ENCODE measurements at places on chromosomes 1 and 21.

DNA sequence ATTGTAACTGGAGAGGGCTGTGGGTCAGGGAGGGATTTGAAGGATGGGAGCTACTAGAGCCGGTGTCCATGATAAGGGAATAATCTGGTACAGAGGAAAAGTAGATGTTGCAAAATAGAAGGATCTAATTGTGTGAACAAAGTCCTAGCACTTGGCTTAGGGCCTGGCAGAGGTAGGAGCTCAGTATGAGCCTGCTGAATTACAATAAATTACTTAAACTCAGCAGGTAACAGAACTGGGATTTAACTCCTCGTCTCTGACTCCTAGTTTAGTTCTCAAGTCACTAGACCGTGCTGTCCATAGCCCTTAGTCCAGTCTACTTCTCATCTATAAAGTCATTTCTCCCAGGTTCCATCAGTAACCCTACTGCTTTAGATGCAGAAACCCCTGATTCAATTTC, 120.2 kb downstream of the LRRC53 start:
- no peak for DNase-seq

GRCh38 chr1:153347856-153348255, 785 bp downstream of the PGLYRP4 start:
- no peak for DNase-seq

GRCh38 chr1:3420218-3420951, 34.1 kb upstream of the ARHGEF16 start:
- no peak for DNase-seq

DNA sequence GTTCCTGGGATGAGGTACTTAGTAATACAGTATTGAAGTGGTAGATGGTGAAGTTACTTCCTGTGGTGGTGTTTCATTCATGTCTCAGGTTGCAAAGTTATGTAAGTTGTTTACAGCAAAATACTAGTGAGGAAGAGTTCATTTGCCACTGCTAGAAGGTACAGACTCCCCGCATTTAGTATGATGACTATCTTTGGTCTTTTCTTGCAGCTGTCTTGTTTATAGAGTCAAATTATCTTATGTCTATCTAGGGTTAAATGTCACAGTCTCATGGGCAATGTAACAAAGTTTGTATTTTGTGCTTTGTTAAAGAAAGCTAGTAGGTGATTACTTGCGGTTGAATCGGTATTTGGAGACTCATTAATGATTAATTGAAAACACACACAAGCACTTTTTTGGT, 50.2 kb downstream of the LRRC8D start:
- no peak for DNase-seq

GRCh38 chr1:182246783-182247182, 144.8 kb downstream of the GLUL start:
- no peak for DNase-seq

GRCh38 chr1:2950926-2951305, 70.4 kb upstream of the ACTRT2 start:
- no peak for DNase-seq

- no peak for DNase-seq
Observed at GRCh38 chr1:31576201-31576669, at the start of gene TINAGL1. Gene TINAGL1, plus strand, starts transcription at chr1:31576515. Its CDS starts 634 bp downstream, at chr1:31577149.

GRCh38 chr1:98538106-98538505, 123.4 kb upstream of the SNX7 start:
- no peak for DNase-seq

DNA sequence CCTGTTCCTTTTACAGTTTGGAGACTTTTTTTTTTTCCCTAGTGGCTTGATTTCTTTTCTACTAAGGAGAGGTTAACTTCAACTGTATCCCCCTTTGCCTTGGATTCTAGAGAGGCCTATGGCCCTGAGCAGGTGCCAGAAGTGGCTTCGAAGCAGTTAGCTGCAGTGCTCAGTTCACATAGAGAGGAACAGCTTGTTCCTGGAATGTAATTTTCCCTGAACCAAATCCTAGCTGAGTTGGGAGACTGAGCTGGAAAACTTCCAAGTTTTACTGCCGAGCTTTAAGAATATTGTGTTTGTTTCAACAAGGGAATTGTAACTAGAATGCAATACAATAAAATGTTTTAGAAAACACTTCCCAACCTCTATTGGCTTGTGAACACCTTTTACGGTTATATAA, 17.5 kb downstream of the RD3 start:
- DNase-seq = no peak

GRCh38 chr1:202656057-202656456, 54.2 kb downstream of the SYT2 start:
- DNase-seq = no peak

GRCh38 chr1:59915516-59915915, 11.1 kb downstream of the CYP2J2 start:
- no peak for DNase-seq

GRCh38 chr1:74523873-74524480, 11.6 kb upstream of the LRRC53 start:
- DNase-seq = no peak

DNA sequence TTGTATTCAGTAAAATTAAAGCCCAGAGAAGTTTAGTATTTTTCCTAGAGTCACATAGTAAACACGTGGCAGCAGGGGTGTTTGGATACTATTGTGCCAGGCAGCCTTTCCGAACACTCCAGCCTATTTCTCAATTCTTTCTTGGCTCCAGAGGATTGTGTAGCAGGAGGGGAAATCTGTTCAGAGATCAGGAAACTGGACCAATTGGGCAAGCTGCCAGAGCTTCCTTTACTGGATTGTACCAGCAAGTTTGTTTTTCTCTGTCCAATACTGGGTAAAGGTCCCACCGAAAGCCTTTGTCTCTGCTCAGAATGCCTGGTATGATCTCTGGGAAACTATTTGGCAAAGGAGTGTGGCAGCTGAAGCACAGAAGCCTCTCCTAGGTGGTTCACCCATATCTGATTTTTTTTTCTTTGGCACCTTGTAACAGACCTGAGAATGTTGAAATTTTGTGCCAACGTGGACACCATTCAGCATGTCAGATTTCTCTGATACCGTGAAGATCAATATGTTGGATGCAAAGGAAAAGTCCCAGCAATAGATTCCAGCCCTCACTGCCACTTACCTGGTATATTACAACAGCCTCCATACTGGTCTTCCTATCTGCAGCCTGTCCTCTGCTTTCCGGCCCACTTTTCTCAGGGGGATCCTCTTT, 126.2 kb downstream of the FGGY start:
- DNase-seq = no peak

DNA sequence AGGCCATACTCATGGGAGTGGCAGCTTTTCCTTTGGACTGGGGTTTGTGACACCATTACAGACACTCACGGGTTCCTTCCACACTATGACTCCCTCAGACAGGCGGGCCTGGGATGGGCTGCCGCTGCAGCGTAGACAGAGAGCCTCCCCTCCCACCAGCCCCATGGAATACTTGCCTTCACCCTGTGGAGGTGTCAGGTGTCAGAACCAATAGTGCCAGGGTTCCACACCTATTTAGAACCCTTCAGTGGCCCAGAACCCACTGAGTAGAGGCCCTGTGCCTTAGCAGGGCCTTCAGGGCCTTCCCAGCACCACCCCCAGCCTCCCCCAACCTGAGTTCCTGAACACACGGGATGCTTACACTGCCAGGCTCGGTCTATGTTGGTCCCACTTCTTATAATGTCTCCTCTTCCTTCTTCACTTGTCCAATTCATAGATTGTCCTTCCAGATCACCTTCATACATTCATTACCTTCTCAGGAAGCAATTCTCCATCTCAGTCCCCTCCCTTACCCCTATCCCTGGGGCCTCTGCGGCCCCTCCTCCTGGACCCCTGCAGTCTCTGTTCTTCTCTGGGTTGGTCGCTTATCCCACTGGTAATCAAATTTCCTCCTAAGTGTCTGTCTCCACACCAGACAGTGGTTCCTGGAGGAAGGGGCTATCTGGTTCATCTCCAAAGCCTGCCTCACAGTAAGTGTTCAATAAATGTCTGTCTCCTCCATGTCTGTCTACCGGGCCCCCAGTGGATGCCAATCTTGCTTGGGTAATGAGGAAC, 1.4 kb upstream of the RHBG start:
- no peak for DNase-seq

GRCh38 chr1:15543589-15544568, 17.2 kb downstream of the DNAJC16 start:
- no peak for DNase-seq

GRCh38 chr1:210757677-210758076, 376.3 kb downstream of the KCNH1 start:
- DNase-seq = no peak

DNA sequence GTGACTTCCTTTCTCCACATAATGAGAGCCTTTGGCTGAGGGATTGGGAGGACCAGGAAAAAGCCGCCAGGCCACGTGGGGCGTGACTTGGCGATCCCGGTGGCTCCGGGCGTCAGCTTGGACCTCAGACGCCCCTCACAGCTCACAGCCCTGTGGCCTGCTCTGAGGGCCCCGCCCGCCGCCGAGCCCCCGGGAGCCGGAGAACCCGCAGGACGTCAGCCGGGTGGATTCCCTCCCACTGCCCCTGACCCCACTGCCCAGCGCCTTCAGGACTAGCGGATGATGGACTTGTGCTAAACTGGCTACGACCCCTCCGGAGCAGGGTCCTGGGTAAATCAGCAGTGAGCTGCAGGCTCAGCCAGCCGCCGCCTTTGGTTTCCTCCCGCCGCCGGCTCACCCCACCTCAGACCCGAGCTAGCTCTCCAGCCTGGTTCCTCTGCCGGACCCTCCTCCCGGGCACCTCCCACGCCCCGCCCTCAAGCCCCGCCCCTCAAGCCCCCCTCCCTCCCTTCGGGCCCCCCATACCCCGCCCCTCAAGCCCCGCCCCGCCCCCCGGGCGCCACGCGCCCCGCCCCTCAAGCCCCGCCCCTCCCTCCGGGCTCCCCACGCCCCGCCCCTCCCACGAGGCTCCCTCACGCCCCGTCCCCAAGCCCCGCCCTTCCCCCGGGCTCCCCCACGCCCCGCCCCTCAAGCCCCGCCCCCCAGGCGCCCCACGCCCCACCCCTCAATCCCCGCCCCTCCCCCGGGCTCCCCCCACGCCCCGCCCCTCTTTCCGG, 10.0 kb upstream of the FAAP20 start:
- DNase-seq = peak; percentile 96

GRCh38 chr1:155942578-155943141, 1.2 kb downstream of the RXFP4 start:
- no peak for DNase-seq

DNA sequence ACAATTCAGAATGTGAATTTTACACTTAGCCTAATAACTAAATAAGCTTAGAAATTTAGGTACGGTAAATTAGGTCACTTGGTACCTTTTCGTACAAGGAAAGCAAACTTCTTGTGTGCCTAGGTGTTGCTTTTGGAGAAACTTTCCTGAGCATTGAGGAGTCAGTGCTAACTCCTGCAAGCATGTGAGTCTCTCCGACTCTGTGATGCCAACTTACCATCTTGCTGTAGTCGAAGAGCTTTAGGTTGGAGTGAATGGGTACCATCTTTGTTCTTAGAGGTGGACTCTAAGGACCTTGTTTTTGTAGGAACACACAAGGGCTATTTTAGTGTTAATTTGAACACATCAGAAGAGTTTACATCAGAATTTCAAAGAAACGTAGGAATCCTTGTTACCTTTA, 688.9 kb downstream of the USP25 start:
- no peak for DNase-seq

GRCh38 chr1:93395195-93395594, 49.5 kb downstream of the DR1 start:
- no peak for DNase-seq

GRCh38 chr1:236451796-236452373, 57.8 kb downstream of the EDARADD start:
- DNase-seq = no peak

DNA sequence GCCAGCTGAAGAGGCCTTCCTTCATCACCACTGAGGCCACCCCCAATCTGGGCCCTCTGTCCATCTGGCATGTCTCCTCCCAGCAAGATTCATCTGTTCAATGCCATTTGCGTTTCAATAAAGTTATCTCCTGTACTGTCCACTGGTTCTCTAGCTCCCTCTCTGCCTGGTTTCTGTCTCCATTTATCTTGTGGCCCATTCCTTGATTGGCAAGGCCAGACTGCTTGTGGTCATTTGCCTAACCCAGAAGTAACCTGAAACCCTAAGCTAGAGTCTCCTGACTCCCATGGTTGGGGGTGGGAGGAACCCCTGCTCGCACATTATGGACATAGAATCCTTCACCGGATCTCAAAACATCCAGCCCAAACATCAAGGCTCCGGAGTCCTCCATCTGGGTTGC, 2.1 kb upstream of the IPO9 start:
- DNase-seq = no peak

GRCh38 chr1:35691571-35692220, 27.0 kb downstream of the C1orf216 start:
- no peak for DNase-seq

DNA sequence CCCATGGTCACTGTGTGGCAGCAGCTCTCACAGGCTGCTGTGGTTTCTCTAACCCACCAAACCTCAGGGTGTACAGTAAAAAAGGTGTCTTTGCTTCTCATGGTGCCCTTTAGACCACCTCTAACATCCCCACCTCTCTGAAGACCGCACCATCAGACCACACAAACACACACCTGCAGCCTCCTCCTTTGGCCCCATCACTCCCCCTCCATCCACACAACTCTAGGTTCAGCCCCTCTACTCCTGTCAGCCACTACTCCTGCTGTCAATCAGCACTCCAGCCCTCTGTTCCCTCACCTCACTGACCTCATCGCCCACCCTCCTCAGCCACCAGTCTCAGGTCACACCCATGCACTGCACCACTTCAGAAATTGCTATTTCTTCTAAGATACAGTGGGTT, 7.5 kb downstream of the ZNF692 start:
- DNase-seq = no peak

- no peak for DNase-seq
Observed at GRCh38 chr1:195939844-195940243, 668.4 kb downstream of the KCNT2 start.

DNA sequence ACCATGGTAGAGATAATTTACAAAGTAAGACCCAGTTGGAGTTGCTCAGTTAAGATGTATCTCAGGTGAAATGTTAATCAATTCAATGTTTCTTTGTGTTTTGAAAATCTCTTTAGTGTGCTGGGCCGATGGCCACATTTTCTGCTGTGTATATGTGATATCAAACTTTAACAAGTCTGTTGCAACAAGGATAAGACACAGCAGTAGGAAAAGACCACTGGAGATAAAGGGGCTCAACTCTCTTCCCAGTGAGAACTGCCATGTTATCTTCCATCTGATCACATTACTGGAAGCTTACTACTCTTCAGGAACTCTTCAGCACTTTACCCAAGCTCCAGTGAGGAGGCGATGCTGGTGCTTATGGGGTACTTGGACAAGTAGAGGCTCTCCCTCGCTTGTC, 227.7 kb downstream of the NFIA start:
- DNase-seq = no peak

GRCh38 chr1:41535276-41535675, 50.8 kb upstream of the EDN2 start:
- no peak for DNase-seq

GRCh38 chr1:185325413-185325812, 8.4 kb upstream of the IVNS1ABP start:
- DNase-seq = no peak

DNA sequence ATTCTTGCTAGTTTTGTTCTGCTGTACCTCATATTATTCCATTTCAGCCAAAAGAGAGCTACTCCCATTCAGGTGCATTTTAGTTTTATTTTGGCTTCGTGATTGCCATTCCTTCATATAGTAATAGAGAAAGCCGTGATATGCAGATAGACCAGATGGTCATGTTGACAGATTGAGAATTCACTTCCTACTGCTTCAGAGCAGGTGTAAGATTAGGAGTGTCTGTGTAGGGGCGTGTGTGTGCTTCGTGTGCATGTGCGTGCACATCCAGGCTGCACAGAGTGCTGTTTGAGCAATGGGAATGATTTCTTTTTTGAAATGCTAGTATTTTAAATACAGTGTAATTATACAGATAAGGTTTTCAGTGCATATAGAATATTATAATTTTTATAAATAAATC, 10.3 kb downstream of the NFIA start:
- DNase-seq = no peak

GRCh38 chr1:93629101-93630059, 52.3 kb downstream of the BCAR3 start:
- DNase-seq = no peak

All from activated CD4-positive, CD25-positive, alpha-beta regulatory T cell (primary cell).